ENCODE measurements at places on chromosomes 6 and 20.

GRCh38 chr20:19137641-19138040 lies 74.8 kb upstream of the SLC24A3 start:
- no peak for DNase-seq

DNA sequence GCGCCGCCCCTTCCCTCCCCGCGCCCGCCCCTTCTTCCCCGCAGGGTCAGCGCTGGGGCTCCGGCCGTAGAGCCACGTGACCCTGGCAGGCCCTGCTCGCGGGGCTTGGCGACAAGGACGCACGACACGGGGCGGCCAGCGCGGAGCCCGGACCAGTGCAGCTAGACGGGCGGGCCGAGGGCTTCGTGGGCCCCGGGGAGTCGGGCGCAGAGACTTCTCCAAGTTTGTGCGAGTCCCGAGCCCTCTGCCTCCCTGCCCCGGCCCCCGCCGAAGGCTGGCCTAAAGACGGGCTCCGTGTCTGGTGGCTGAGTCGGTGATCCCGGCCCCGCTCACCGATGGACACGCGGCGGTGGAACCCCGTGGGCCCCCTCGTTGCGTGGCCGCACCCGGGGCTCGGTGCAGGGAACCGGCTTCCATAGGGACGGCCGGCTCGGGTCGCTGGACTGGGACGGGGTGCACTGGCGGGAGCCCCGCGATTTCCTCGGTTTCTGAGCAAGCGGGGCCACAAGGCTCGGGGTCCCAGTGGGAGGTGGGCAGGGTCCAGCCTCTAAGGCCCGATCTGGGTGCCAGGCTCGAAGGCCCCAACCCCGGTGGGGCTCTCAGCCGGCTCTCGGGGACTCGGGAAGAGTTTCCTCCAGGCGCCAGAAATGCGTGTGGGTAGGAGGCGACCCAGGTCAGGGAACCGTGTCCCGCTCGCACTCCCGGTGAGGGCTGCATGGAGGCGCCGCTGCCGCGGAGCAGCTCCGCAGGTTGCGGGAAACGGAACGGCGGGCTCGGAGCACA lies 452 bp upstream of the GATA5 start:
- no peak for DNase-seq

- DNase-seq = no peak
Observed at GRCh38 chr20:2705931-2706645, 13.5 kb downstream of the EBF4 start.

- DNase-seq = no peak
Observed at GRCh38 chr6:15255481-15255880, 9.6 kb downstream of the JARID2 start.

GRCh38 chr6:75438013-75438431 lies 55.6 kb downstream of the FILIP1 start:
- no peak for DNase-seq

DNA sequence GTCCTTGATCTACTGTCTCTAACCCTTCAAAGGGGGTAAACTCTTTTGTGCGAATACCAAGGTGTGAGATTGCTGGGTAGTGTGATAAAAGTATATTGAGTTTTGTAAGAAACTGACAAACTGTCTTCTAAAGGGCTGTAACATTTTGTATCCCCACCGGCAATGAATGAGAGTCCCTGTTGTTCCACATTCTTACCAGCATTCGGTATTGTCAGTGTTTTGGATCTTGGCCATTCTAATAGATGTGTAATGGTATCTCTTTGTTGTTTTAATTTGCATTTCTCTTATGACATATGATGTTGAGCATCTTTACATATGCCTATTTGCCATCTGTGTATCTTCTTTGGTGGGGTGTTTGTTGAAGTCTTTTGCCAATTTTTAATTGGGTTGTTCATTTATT lies 1090.7 kb downstream of the KIF16B start:
- DNase-seq = no peak

- no peak for DNase-seq
Observed at GRCh38 chr20:33992145-33992922, 1.4 kb upstream of the RALY start.

DNA sequence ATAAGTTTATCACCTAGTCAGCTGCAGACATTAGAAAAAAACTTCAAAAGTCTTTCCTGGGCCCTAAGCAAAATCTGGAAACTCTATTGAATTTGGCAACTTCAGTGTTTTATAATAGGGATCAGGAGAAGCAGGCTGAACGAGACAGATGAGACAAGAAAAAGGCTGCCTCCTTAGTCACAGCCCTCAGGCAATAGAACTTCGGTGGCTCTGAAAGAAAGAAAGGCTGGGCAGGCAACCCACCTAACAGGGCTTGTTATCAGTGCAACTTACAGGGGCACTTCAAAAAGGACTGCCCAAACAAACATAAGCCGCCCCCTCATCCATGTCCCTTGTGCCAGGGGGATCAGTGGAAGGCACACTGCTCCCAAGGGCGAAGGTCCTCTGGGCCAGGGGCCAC lies 657.9 kb upstream of the HS3ST5 start:
- DNase-seq = no peak
